ENCODE measurements at places on chromosomes 12 and 14. TPM values are rescaled to one million over a fixed set of nuclear protein-coding genes. Genes with fewer than 3 reads are reported as not detected.

The HOXC9 gene
- 7.2 TPM for total RNA-seq

The ZNF891 gene
- total RNA-seq: 1.3 TPM

The TAS2R20 gene
- total RNA-seq: 1.3 TPM

GRCh38 chr12:96980991-96981414 lies 73.9 kb downstream of the NEDD1 start:
- DNase-seq: no peak

DNA sequence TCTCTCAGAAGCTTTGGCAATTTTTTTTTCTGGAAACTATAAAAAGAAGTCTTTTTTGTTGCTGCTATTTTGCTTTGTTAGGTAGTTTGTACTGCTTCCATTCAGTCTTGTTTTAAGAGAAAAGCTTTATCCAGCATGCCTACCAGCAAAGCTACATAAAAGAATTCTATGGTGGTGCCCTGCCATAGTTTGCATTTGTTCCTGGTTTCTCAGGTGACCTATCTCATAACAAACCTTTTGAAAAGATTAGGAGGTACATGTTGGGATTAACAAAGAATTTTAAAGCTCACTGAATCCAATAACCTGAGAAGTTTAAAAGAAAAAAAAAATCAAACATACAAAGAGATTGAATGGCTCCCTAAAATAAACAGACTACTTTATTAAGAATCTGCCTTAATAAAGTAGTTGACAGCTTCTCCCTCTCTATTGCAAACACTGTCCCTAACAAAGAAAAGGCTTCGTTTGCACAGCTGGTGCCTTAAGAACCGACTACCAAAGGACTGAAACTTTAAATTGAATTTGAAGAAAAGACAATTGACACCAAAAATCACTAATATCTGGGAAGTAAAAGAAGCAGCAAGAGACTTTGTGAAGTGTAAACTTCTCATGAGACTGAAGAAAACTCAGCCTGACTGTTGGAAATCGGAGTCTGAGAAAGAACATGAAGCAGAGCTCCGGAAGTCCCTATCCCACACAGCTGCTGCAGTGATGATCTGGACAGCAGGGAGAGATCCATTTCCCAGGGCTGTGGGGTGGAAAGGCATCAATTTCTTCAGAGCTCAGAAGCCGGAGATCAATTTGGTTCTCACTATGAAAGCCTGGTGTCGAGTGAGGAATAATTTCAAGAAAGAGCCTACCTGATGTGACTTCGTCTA lies 102.7 kb upstream of the PLEKHA5 start:
- DNase-seq: no peak

DNA sequence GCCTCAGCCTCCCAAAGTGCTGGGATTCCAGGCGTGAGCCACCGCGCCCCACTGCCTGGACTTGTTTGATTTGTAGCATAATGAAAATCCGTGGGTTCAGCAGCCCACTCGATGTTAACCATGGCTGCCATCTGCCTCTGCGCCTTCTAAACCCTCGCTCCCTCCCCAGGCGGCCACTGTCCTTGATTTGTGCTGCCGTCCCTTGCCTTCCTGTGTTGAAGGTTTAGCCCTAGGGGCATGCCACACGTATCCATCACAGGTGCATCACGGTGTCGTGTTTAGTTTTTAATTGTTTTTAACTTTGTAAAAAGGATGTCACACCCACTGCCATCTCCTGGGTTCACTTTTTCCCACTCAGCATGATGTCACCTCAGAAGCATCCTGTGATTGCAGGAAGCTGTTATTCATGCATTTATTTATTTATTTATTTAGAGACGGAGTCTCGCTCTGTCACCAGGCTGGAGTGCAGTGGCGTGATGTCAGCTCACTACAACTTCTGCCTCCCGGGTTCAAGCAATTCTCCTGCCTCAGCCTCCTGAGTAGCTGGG lies 24.5 kb upstream of the ULK1 start:
- no peak for DNase-seq

Data from SK-MEL-5 (cell line).